ENCODE measurements at places on chromosomes 6 and 20.

GRCh38 chr6:38262026-38262425 lies 377.7 kb downstream of the BTBD9 start:
- DNase-seq = no peak

DNA sequence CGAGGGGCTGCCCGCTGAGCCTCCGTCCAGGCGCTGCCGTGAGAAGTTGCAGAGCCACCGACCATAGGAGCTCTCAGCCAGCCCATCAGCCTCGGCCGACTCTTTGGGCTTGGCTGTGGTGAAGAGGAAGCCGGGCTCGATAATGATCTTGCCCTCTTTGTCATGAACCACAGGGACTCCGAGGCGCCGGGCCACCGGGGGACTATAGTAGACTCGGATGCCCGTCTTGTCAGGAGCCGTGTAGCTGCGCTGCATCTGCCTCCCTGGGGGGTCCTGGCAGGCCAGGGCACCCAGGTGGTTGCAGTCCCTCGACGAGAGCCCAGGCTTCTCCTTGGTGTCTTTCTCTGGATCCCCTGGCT lies 20.5 kb upstream of the DSN1 start:
- DNase-seq = no peak

DNA sequence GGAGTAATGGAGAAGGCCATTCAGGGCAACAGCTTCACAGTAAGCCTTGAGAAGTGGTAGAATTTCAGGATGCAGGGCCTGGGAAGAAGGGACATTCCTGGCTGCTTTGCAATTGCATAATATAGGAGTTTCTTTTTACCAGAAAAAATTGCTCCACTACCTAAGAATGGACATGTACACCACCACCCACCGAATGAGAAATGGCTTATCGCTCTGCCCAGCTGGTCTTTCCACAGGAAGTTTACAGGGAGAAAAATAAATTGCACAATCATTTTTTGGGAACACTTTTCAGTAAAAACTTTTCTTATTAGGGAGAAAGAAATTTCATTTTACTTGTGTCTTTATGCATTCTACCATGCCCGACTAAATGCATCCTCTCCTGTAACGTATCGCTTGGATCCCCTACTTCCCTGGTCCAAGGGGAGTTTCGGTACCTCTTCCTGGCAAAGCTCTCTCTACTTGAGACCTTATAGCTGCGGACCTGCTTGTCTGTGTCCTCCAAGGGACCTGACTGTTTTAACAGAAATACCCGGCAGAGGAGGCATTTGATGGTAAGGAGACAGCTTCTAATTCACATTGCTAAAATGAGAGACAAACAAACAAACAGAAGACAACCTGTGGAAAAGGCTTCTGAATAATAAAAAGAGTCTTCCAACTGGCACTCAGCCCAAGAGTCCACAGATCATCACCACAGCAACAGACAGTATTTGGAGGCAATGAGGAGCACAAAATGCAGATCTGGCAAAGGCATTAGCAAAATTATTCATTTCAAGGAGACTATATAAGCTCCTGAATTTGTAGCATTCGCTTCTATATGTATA lies 54.2 kb downstream of the MAP3K5 start:
- no peak for DNase-seq

DNA sequence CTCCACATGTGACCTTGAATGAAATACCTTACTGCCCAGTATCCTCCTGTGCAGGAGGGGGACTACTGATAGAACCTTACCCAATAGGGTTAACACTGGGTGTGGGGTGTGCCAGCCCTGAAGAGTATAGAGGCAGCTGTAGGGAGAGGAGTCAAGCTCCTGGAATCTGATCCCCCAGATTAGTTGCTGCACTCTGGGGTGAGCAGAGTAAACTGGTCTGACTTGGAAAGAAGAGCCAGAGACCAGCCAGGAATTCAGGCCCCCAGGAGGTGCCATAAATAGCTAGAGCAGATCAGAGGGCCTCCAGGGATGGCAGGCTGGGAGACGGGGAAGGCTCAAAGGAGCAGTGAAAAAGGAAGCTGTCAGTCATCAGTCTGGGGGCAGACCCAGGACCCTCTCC lies 3.5 kb upstream of the APOBEC2 start:
- DNase-seq = no peak

GRCh38 chr6:18829272-18829870 lies 442.2 kb downstream of the RNF144B start:
- DNase-seq = no peak

DNA sequence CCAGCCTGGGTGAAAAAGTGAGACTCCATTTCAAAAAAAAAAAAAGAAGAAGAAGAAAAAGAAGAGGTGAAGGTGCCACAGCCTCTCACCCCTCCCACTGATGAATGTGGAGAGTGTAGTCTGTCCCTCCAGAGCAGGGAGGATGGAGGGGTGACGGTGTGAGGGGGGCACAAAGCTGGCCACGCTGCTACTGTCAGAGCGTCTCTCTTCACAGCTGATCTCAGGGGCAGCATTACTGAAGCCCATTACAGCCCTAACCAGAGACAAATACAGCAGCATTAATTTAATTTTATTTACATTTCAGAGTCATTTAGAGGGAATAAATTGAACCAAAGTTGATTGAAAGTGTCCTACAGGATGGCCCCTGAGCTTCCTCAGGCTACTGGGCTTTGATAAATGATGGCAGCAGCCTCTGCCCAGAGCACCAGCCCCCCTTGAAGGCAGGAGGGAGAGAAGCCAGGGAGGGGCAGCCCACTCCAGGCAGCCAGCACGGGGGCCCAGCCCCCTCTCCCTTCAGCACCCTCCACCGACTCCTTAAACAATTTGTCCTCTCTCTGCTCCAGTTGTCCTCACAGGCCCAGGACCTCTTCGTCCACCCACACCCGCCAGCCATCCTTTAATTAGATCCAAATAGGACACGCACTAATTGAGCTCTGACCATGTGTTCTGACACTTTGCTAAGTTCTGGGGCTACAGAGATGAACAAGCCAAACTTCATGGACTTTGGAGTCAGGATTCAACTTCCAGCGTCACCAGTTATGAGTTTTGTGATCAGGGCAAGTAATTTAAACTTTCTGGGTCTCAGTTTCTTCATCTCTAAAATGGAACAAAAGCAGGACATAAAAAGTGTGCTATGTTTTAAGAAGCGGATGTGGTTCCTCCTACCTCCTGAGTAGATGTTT lies 18.6 kb upstream of the ZFAND3 start:
- DNase-seq = no peak

- peak; percentile 66 for DNase-seq
These were observed 126.8 kb downstream of the IPCEF1 start for GRCh38 chr6:154229786-154230185.

DNA sequence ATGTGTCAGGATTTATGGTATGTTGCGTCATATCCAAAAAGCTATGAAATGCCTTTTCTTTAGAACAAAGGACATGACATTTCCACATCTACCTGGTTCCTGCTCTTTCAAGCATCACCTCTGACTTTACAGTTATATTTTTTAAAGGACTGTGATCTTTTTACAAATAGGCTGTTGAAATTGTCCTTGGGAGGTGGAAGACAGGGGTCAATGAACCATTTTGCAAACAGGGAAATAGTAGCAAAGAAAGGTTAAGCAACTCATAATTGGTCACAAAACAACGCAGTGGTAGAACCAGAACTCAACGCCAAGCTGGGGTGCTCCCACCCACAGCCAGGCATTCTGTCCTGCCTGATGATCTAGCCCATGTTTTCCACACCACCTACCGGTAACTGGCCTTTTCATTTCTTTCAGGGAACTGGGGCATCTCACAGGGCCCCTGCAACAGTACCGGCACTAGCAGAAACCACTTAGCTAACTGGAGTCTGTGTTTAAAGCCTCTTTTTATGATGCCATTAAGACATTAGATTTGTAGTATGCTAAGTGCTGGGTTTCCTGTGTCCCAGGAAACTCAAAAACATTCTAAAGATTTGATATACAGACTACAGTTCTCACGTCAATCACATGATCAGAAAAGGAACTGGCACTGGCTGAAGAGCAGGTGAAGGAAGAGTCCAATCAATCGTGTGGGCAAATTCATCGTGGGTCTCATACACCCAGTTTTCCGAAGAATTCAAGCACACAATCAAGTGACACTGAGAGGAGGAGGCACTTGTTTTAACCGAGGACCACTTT lies 13.9 kb downstream of the ZNF217 start:
- peak; percentile 25 for DNase-seq

DNA sequence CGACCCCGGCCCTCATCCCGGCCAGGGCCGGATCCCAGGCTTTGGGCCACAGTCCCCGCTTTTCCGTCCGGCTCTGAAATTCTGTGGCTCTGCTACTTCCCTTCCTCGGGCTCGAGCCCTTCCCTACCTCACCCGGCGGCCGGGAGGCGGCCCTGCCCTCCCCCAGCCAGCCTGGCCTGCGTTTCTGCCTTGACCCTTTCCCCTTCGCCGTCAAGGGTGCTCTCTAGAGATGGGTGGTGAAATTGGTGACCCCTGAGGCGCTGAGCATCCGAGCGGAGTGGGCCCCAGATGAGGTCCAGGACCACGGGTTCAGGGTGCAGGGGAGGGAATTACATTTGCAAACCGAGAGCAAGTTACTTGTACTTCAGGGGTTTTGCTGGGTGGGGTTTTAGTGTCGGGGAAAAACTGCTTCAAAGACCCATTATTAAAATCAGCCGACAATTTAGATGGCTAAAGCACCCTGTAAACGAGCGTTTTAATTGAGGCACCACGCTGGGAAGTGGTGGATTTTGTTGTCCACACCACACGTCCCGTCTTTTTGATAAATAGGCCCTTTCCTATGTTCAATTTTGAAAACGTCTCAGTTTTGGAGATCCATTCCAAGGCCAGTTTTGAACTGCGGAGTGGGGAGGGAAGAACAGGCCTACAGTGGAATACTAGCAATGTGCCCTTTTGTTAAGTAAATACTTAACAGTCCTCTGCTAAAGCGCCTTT lies 9.9 kb downstream of the TFAP2A start:
- DNase-seq = no peak

GRCh38 chr20:44690781-44691423 lies 24.3 kb upstream of the CCN5 start:
- DNase-seq = no peak

DNA sequence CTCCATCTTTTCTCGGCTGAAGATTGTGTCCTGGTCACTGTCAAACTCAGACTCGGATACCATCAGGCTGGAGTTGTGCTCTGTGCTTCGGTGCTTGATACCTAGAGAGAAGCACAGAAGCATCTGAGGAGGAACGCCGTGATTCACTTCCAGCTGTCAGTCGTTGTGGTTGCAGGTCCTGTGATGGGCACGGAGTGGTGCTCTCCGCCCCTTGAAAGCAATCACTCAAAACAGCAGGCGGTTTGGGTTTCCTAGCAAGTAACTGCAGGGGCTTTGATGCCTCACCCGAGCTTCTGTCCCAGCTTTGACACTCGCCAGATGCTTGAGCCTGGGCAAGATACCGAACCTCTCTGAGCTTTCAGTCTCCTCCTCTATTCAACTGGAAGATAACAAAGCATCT lies 52.5 kb downstream of the ALDH5A1 start:
- DNase-seq = peak; percentile 22

DNA sequence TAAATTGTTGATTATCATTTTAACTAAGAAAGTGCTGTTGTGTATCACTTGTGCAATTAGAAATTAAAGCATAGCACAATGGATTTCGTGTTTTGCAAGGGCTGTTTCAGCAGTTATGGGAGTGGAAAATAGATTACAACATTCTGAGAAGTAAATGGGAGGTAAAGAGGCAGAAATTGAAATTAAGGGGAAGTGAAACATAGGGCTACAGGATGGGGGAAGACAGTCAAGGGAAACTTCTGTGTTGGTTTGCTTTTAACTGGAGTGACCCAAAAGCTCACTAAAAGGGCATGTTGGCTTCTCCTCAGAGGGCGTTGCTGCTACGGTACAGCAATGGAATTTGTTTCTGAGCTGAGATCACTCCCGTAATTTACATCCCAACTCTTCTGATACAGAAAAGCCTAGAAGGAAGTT lies 147.5 kb downstream of the BCAS1 start:
- DNase-seq = no peak

DNA sequence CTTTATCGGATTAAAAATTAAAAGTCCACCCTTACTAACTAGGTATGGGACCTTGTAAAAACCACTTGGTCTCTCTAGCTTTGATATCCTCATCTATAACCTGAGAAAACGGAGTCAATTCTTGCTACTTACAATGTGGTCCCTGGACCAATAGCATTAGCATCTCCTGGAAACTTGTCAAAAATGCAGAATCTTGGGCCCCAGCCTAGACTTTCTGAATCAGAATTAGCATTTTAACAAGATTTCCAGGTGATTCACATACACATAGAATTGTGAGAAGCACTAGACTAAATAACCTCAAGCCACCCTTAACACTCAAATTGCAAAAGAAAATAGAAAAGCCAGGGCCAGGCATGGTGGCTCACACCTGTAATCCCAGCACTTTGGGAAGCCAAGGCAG lies 96.6 kb downstream of the RNGTT start:
- no peak for DNase-seq

- no peak for DNase-seq
These were observed 73.5 kb downstream of the FYN start for GRCh38 chr6:111799576-111800258.

GRCh38 chr20:54984104-54984448 lies 508.7 kb downstream of the DOK5 start:
- no peak for DNase-seq

DNA sequence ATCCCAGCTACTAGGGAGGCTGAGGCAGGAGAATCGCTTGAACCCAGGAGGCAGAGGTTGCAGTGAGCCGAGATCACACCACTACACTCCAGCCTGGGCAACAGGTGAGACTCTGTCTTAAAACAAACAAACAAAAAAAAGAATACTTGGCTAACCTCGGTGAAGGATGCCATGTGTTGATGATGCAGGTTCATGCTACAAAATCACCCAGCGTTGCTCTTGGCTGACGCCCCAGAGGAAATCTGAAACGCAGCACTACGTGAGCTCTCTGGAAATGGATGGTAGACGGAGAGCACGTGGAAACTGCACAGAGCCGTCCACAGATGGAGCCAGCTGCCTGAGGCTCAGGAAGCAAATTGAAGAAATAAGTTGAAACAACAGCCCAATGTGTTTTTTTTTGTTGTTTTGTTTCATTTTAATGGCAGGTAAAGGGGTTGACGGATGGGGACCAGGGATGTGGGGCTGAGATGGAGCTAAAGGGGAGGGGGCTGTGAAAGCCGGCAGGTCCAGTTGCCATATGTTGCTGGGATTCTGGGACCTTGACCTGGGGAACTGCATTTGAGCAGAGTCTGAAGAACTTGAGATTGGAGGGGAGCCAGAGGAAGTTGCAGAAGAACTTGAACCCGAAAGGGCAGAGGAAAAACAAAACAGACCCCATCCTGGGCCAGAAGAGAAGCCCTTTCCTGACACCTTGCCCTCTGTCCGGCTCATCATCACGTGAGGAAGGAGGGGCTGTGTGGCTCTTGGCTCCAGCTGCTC lies 12.8 kb upstream of the MANBAL start:
- DNase-seq = no peak

DNA sequence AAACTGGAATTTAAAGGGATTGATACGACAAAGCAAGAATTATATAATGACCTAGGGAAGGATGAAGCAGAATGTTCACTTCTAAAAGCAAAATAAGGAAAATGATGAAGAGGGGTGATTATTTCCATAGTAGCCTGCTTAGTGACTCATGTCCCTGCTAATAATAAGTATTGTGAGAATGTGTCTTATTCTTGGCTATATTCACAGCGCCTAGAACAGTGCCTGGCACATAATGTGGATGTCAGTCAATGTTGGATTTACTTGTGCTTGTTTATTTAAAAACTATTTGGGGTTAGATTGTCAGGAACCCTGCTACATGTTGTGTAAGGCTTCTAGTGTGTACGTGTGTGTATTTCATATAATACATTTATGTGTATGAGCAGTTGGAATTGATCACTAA lies 85.1 kb downstream of the ZFAND3 start:
- no peak for DNase-seq

GRCh38 chr6:47203266-47203937 lies 106.3 kb downstream of the TNFRSF21 start:
- no peak for DNase-seq

Measured in stimulated activated CD4-positive, alpha-beta T cell treated with anti-CD3 and anti-CD28 coated beads, Interleukin-2, amount 100 ng/mL, for 24 hours (primary cell).